A549 treated with AZD2906 at 1 μM for 4 hours (cell line): ENCODE measurements at places on chromosomes 5 and 9. TPM values are rescaled to one million over a fixed set of nuclear protein-coding genes. Genes with fewer than 3 reads are reported as not detected.

Gene IL33
- total RNA-seq, result 0.23 to 0.61 TPM (median 0.25 TPM) in 5 replicates

Gene WWC1
- 70.2 to 81.2 TPM (median 73.2 TPM) in 5 replicates for total RNA-seq

Gene KLHL3
- 0.08 to 0.49 TPM (median 0.23 TPM) in 5 replicates for total RNA-seq

Gene PCDHB16
- 0.02 to 0.13 TPM (median 0.06 TPM) in 5 replicates for total RNA-seq

Gene ECM2
- total RNA-seq, result 0.11 to 0.20 TPM (median 0.14 TPM) in 5 replicates

Gene F12
- total RNA-seq, result 15.9 to 26.4 TPM (median 22.8 TPM) in 5 replicates

Gene ENG
- 0.10 to 0.15 TPM (median 0.13 TPM) in 5 replicates for total RNA-seq

Gene SAXO1
- not detected in 5 replicates for total RNA-seq

Gene BAAT
- total RNA-seq, result 0.31 to 0.49 TPM (median 0.46 TPM) in 5 replicates

Gene SH3GL2
- 0.06 to 0.41 TPM (median 0.07 TPM) in 5 replicates for total RNA-seq

Gene HTR4
- not detected in 5 replicates for total RNA-seq

Gene KIF4B
- 0.01 to 0.06 TPM (median 0.03 TPM) in 4 of 5 replicates, not detected in the other for total RNA-seq

Gene CDX1
- 0.06 to 0.07 TPM in 2 of 5 replicates, not detected in the others for total RNA-seq

Gene COL5A1
- total RNA-seq, result 28.9 to 46.9 TPM (median 42.0 TPM) in 5 replicates
